Activated naive CD8-positive, alpha-beta T cell treated with anti-CD3 and anti-CD28 coated beads, Interleukin-2, amount 50 U/mL, for 24 hours (primary cell): ENCODE measurements at places on chromosomes 3 and 15.

GRCh38 chr15:29135702-29136646 lies 133.6 kb downstream of the NSMCE3 start:
- no peak overlapping the region for H3K27ac ChIP-seq
- no peak for DNase-seq
- H3K4me1 ChIP-seq: peaks cover 5% of the 10 kb centered on the region
- H3K4me3 ChIP-seq: no peak overlapping the region
- H3K36me3 ChIP-seq: no peaks in the 10 kb centered on the region

GRCh38 chr15:50543556-50543955 lies 2.9 kb downstream of the USP50 start:
- H3K27ac ChIP-seq: no peak overlapping the region
- H3K4me3 ChIP-seq: no peak overlapping the region
- H3K27me3 ChIP-seq: no peaks in the 10 kb centered on the region
- H3K4me1 ChIP-seq: no peaks in the 10 kb centered on the region
- no peaks in the 10 kb centered on the region for H3K36me3 ChIP-seq

DNA sequence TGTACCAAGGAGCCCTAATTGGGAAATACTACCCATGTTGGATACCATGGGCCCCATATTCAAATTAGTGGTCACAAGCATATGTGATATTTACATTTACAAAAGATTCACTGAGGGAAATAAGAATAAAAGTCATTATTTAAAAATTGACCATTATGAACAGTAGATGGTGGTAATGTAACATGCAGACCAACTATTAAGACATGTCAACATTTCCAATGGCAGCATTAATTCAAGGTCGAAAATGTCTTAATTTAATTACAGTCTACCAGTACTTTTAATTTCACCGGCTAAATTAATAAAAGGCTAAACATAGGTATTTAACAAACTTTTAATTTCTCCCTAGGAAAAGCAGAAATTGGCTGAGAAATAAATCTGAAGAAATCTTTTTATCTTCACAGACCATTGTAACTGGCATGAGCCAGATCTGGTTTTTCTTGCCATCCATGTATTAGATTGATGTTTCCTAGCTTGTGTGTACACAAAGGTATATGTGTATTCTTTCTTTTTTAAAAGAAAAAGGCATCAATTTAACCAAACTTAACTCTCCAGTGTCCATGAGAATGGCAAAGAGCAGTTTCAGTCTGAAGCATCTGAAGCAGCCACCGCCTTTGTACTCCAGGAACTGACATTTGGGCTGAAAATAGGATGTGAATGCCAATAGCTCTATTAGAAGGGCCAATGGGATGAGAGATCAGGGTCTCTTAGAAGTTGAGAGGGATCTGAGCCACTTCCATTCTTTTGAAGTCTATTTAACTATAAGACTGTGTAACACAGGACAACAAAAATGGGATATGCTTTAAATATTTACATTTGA lies 26.6 kb downstream of the NEK11 start:
- no peak for DNase-seq
- no peaks in the 10 kb centered on the region for H3K4me1 ChIP-seq
- H3K27ac ChIP-seq: no peak overlapping the region
- H3K36me3 ChIP-seq: no peaks in the 10 kb centered on the region

- no peaks in the 10 kb centered on the region for H3K4me1 ChIP-seq
- DNase-seq: no peak
- H3K36me3 ChIP-seq: no peaks in the 10 kb centered on the region
These were observed 657.7 kb upstream of the TBL1XR1 start for GRCh38 chr3:177855021-177855420.

- no peaks in the 10 kb centered on the region for H3K4me1 ChIP-seq
- no peak for DNase-seq
- H3K27me3 ChIP-seq: no peaks in the 10 kb centered on the region
- H3K4me3 ChIP-seq: no peak overlapping the region
These were observed 700.4 kb downstream of the OTOL1 start for GRCh38 chr3:162196964-162197363.

DNA sequence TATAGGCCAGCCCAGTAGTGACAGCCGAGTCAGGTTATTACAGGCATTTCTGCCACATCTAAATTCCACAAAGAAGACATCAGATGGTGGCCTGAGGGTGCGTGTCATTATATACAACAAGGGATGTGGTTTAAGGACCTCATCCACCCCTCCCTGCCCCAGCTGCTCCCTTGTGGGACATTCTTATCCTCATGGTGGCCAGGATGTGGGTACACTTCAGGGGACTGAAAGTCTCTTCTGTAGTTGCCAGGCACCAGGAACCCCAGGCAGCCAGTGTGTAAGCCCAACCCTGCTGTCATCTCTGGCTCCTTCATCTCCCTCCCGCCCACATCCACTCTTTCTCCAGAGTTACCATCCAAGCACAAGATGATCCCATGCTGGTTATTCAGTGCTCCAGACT lies 224.9 kb upstream of the TOPAZ1 start:
- no peak for DNase-seq
- H3K36me3 ChIP-seq: no peaks in the 10 kb centered on the region
- H3K27ac ChIP-seq: no peak overlapping the region
- peaks cover 26% of the 10 kb centered on the region for H3K27me3 ChIP-seq
- no peak overlapping the region for H3K4me3 ChIP-seq
